ENCODE measurements at places on chromosomes 13 and 19.

GRCh38 chr13:110306960-110307766 is at the start of the genes COL4A1 and COL4A2:
COL4A1 (minus strand) TSS chr13:110307157; CDS start chr13:110307027, 130 bp downstream.
COL4A2 (plus strand) TSS chr13:110307284; CDS start chr13:110307904, 620 bp downstream.
- no peak for DNase-seq

- DNase-seq, result no peak
These were observed 7.2 kb upstream of the SLC35E1 start for GRCh38 chr19:16579381-16579780.

GRCh38 chr13:28796938-28797257 is 23.2 kb upstream of the MTUS2 start:
- DNase-seq, result no peak

DNA sequence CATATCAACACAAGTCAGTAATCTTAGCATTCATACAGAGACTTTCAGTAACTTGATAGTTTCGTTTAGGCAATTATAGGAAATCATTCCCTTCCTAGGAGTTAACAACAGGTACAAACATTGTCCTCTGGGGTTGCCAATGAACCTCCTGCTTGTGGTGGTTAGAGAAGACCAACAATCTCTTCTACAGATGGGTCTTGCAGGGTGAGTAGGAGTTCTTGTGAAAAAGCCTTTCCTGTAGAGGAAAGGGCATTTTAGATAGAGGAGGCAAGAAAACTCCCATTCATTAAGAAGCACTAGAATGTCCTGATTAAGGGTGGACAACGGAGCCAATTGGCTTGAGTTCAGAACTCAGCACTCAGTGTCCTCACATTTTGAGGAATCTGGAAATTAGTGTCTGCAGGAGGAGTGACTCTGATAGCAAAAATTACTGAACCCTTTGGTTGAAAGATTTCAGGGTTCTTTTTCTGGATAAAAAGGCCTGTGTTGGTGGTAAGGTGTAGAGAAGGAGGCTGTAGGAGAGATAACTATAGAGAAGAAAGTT is 4.2 kb downstream of the WDFY2 start:
- DNase-seq, result no peak

DNA sequence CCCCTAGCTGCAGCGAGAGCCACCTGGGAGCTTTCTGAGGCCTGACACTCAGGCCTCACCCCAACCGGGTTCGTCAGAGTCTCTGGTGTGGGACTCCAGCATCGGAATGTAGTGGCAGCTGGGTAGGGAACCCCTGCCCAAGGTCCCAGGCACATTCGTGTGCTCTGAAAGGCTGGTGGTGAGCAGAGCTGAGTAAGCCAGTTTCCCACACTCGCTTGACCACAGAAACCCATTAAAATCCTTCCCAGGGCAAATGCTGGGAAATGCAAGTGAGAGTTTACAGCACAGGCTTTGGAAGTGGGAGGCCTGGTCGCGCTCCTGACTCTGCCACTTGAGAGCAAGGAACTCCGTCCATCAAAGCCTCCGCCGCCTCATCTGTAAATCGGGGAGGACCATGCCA is 4.2 kb downstream of the TRAPPC6A start:
- DNase-seq, result no peak

GRCh38 chr13:24207841-24208667 is 47.5 kb downstream of the SPATA13 start:
- DNase-seq, result no peak

DNA sequence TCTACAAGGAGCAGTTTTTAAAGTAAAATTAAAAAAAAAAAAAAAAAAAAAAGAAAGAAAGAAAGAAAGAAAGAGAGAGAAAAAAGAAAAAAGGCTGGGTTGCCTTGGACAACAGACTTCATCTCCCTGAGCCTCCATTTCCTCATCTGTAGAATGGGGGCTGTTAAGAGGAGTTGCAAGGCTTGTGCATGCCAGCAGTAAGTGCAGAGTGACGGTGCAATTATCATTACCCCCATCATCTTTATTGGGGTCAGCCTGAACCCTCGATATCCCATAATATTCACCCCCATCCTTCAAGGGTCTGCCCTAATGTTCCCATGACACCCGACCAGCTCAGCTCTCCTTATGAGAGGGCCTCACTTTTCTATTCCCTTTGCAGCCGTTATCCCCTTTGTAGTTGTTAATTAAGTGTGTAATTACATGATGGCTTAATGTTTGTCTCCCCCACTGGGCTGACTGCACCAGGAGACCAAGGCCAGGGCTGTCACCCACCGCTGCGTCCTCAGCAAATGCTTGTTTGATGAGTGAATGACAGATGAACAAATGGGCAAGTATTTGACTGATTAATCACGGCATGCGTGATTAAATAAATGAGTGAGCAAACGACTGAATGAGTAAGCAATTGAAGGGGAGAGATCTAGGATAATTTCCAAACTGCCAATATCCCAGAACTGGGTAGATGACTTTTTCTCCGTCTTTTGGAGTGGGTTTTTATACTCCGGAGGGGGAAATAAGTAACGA is 10.1 kb downstream of the FOSB start:
- DNase-seq, result no peak

DNA sequence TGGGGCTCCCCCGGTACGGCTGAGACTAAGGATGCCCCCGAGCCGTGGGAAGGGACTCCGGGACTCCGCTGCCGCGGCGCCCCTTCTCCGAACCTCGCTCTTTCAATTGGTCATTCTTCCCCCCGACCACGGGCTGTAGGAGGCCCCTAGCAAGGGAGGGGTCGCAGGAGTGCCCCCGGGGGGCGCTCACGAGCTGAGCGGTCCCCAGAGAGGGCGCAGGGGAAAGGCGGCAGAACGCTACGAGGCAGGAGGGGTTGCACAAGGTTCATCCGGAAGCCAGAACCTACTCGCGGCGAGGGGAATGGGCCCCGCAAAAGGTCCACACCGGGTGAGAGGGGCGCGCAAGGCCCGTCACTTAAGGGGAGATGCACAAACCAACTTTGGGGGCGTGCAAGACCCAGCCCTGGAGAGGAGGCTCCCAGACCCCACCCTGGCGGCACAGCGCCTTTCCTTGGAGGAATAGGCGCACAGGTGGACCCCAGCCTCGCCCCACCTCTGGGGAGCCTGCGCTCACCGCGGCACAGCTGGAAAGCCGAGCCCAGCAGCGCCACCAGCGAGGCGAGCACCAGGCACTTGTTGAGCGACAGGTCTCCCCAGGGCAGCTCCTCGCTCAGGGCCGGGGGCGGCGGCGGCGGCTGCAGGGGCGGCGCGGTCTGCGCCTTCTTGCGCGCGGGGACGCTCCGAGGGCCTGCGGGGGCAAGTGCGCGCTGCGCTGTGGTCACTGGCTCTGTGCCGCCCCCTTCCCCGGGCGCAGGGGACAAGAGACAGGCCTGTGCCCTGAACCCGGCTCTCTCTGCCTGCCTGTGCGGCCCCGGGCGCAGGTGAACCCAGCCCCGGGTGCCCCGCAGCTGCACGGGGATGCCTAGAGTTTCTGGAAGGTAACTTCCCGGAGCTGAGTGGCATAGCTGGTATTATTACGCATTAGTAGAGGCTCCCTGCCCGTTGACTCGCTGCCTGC is 2.8 kb downstream of the JSRP1 start:
- no peak for DNase-seq

DNA sequence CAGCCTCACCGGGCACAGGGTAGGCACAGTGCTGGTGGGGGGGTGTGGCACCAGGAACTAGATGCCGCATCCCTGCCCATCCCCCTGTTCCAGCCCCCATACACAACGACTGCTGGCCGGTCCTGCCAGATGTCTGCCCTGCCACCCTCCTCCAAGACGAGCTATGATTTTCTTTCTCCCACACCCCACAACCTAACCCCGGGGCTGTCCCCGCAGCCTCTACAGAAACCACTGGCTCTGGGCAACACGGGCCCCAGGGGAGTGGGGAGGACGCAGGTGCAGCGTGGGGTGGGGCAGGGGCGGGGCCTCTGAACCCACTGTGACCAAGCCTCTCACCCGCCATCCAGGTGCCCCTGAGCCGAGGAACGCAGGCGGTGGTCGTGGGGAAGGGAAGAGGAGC is 15.5 kb downstream of the PGLS start:
- DNase-seq, result no peak

DNA sequence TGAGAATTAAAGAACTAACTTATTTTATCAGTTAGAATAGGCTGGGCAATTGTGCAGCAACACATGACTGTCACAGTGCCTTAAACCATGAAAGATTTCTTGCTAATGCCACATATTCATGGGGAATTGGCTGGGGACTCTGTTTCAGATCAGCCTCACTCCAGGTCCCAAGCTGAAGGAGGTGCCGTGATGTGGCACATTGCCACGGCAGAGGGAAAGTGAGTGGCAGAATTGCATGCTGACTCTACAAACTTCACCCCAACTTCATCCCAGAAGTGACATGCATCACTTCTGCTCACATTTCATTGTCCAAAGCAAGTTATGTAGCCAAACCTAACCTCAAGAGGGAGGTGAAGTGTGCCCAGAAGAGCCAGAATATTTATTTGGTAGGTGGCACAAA is 37.8 kb downstream of the OLFM4 start:
- DNase-seq, result no peak

GRCh38 chr19:3479834-3480215 is 500 bp downstream of the SMIM24 start:
- no peak for DNase-seq

- DNase-seq, result no peak
These were observed 28.8 kb downstream of the FOXO1 start for GRCh38 chr13:40637643-40638042.

GRCh38 chr13:113739527-113740285 is 19.3 kb upstream of the TMEM255B start:
- DNase-seq, result no peak

DNA sequence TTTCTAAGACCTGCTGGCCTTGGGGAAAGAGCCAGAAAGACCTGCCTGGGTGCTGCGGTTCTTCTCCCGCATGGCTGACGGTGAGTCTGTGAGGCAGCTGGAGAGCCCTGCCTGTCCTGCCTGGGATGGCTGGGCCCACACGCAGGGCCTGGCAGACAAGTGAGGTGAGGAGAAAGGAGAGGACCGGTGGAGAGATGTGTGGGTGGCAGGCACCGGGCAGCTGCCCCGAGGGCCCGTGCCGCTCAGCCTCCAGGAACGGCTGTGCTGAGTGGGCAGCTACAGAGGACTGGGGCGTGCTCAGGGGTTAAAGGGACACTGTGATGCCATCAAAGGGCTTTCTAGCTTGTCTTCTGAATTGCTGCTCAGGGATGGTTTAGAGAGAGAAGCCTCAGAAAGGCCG is 53.8 kb downstream of the MLLT1 start:
- DNase-seq, result no peak
